H1 (cell line): ENCODE measurements at places on chromosomes 16 and 17.

DNA sequence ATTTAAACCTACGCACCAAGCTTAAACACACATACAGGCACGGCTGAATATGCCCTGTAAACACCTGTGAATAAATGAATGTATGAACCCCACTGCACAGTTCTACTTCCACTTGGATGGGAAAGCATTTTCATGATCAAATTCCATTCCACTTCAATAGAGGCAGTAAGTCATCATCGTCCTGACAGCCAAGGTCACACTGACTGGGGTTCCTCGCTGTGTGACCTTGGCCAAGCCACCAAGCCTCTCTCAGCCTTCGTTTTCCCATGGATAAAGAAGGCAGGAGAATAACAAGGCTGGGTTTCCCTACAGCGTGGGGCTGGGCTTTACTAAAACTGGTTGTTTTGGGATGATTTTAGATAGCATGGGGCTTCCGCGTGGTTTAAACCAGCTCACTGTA is 82.8 kb downstream of the TBC1D16 start:
- DNase-seq = no peak
- no peak overlapping the region for H3K27ac ChIP-seq
- H3K36me3 ChIP-seq = peaks cover 3% of the 10 kb centered on the region; the same call in 1 of the 2 replicates
- H3K27me3 ChIP-seq = no peaks in the 10 kb centered on the region
- H3K4me3 ChIP-seq = no peak overlapping the region

DNA sequence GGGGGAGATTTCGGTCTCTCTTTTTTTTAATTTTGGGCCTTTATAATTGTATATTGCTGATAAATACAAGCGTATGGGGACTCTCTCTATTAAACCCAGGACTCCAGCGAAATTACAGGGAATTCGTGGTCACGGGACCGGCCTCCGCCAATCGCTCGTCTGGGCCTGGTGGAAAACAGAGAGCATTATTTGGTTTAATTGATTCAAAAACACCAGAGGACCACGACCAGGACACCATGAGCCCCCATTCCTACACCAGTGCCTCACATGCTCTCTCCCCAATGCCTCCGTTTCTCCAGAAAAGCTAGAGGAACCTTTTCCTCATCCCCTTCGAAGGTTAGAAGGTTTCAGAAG is at the start of gene HOXB2:
HOXB2 (minus strand) TSS at position 88 of the 354 bp plus-strand sequence. CDS start 198 bp downstream, outside the sequence.
- no peak within 1 kb of the TSS for H3K4me3 ChIP-seq
- DNase-seq = no peak
- H3K36me3 ChIP-seq = no peaks in the 10 kb centered on the region
- peaks cover 94% of the 10 kb centered on the region for H3K27me3 ChIP-seq
- peaks cover 27% of the 10 kb centered on the region for H3K4me1 ChIP-seq
- no peak within 1 kb of the TSS for H3K27ac ChIP-seq

- H3K27me3 ChIP-seq = no peaks in the 10 kb centered on the region
- H3K36me3 ChIP-seq = no peaks in the 10 kb centered on the region
- DNase-seq = no peak
- no peak overlapping the region for H3K4me3 ChIP-seq
Measured at GRCh38 chr16:15461376-15461775, 27.0 kb downstream of the BMERB1 start.

GRCh38 chr17:58913971-58914769 is 158.5 kb downstream of the PPM1E start:
- no peak for DNase-seq
- H3K27me3 ChIP-seq = no peaks in the 10 kb centered on the region
- no peaks in the 10 kb centered on the region for H3K4me1 ChIP-seq
- H3K36me3 ChIP-seq = no peaks in the 10 kb centered on the region
- no peak overlapping the region for H3K27ac ChIP-seq
- no peak overlapping the region for H3K4me3 ChIP-seq

DNA sequence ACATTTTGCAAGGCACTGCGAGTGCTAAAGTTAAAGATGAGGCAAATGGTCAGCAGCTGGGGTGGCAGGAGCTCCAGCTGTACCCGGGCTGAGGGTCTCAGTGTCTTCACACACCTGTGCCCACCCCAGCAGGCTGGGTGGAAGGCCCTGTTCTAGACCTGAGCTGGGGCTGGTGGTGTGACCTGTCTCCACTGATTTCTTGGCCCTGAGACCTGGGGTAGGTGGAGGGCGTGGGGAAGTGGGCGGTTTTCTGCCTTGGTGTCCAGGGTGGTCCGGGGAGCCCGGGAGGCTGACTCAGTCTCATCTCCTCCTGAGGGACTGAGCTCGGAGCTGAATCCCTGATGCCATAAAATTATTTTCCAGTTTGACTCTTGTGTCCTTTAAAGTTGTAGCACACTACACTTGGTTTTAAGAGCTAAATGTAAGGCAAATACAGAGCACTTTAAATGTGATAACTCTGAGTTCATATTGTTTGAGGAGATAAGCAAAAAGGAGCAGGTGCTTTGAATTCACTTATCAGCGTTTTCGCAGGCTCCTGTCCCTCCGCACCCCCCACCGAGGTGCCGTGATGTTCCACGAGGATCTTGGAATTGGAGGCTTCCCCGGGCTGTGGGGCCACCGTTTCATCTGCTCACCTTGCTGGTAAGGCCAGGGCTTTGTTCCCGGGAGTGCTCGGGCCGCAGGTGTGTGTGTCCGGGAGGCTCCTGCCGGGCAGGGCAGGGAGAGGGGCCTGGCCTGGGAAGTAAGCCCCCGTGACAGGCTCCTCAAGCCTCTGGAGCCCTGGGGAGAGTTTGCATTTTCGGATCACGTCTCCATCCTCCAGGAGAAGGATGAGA is 117.0 kb downstream of the AATF start:
- no peak overlapping the region; the same call in 1 of the 2 replicates for H3K27ac ChIP-seq
- H3K4me3 ChIP-seq = no peak overlapping the region
- peaks cover 33% of the 10 kb centered on the region for H3K4me1 ChIP-seq

DNA sequence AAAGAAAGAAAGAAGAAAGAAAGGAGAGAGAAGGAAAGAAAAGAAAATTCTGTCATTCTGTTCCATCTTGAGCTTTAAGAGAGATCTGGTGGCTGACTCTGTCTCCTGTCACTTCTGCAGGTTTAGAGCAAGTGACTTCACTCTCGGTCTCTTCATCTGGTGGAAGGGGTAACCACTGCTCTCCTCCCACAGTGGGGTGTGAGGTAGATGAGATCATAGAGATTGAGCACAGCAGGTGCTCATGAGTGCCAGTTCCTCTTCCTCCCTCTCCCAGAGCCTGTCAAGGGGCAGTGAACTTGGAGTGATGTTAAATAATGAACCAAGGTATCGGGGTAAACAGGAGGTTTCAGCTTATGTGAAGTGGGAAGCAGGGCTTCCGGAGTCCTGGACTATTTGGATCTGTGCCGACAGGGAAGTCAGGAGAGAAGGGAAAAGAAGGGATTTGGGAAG is 47.7 kb downstream of the BEAN1 start:
- H3K27me3 ChIP-seq = no peaks in the 10 kb centered on the region
- no peaks in the 10 kb centered on the region for H3K36me3 ChIP-seq
- no peak overlapping the region for H3K27ac ChIP-seq
- H3K4me3 ChIP-seq = no peak overlapping the region
- no peaks in the 10 kb centered on the region; the same call in 1 of the 2 replicates for H3K4me1 ChIP-seq
- DNase-seq = no peak

DNA sequence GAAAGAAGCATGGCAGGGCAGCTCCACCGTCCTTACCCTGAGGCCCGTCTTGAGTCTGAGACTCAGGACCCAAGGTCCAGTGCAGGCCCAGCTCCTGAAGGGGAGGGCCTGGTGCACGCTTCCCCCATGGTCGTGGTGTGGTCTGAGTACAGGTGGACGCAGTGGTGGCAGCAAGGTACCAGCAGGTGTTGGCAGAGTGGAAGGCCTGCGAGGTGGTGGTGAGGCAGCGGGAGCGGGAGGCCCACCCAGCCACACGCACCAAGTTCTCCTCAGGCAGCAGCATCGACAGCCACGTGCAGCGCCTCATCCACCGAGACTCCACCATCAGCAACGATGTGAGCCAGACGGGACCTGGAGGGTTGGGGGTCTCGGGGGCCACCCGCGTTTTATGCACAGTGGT is 27.7 kb downstream of the MNT start:
- no peaks in the 10 kb centered on the region for H3K4me1 ChIP-seq
- no peak overlapping the region for H3K4me3 ChIP-seq
- H3K36me3 ChIP-seq = peaks cover 13% of the 10 kb centered on the region; the same call in 1 of the 2 replicates
- DNase-seq = no peak
- H3K27ac ChIP-seq = no peak overlapping the region; the same call in 1 of the 2 replicates

DNA sequence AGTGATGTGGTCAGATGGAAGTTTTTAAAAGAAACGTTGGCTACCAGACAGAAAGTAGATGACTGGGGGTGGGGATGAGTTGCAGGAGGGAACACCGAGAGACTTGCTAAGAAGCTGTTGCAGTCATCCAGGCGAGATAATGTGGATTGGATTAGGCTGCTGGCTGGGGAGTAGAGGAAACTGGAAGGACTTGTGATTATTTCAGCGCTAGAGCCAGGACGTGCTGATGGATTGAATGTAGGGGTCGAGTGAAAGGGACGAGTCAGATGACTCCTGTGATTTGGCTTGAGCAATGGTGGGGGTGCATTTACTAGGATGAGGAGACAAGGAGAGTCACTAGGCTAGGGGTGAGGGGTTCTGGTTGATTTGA is 88.5 kb downstream of the CLEC16A start:
- no peaks in the 10 kb centered on the region for H3K36me3 ChIP-seq
- no peak overlapping the region for H3K4me3 ChIP-seq
- H3K27ac ChIP-seq = no peak overlapping the region

DNA sequence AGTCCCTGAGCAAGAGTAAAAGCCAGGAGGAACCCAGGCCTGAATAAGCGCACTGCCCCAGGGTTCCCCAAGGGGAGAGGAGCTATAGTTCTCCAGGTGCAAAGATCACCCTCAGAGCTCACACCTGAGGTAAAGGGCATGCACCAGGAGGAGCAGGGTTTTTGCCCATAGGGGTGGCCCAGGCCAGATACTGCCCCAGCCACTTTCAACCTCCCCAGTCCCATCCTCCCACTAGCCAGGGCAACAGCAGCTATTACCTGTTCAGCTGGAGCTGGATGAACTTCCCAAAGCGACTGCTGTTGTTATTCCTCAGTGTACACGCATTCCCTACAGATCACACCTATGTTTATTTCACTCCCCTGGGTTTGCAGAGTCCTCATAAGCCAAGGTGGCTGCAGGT is 19.8 kb downstream of the MYO19 start:
- H3K4me3 ChIP-seq = no peak overlapping the region
- H3K4me1 ChIP-seq = no peaks in the 10 kb centered on the region
- H3K27ac ChIP-seq = no peak overlapping the region
- no peak for DNase-seq
- no peaks in the 10 kb centered on the region for H3K27me3 ChIP-seq

DNA sequence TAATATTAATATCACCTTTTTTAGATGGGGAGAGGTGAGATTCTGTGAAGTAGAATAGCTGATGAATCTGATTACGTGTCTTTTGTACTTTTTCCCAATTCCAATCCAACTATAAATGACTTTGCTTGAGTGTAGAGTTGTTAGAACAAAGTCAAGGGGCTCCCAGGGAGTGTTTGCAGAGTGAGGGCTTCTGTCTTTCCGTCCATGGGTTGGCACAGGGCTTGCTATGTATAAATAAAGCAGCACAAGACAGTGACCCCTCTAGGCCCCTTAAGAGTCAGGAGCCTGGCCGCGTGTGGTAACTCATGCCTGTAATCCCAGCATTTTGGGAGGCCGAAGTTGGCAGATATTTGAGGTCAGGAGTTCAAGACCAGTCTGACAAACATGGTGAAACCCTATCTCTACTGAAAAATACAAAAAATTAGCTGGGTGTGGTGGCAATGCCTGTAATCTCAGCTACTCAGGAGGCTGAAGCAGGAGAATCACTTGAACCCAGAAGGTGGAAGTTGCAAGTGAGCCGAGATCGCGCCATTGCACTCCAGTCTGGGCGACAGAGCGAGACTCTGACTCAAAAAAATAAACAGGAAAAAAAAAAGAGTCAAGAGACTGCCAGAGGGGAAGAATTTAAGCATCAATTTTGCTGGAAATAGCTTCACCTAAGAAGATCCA is 127.9 kb upstream of the HS3ST3A1 start:
- DNase-seq = no peak
- no peaks in the 10 kb centered on the region for H3K36me3 ChIP-seq
- no peak overlapping the region for H3K4me3 ChIP-seq
- no peaks in the 10 kb centered on the region for H3K27me3 ChIP-seq
- H3K4me1 ChIP-seq = no peaks in the 10 kb centered on the region

DNA sequence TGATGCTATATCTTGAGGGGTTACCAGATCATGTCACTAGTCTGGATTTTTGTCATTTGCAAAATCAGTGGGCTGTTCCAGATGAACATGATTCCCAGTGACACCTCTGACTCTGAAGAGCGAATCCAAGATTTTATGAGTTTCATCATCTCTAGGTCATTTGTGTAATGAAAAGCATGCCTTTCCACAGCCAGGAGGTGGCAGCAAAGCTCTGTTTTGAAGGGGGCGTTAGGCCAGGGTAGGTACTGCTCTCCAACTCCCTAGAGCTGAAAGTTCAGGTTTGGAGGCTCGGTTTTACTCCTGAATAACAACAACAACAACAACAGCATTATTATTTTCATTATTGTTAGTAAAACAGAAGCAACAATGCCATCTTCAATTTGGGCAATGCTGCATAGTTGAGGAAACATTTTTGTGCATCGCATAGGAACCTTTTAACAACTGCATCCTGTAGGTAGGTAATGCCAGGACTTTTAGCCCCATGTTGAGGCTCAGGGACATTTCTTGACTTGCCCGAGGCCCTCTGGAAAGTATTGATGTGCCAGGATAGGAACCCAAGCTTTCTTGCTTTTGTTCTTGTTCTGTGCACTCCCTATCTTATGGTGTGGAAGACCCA is 77.0 kb downstream of the MYH13 start:
- H3K27ac ChIP-seq = no peak overlapping the region
- H3K36me3 ChIP-seq = no peaks in the 10 kb centered on the region
- H3K4me1 ChIP-seq = peaks cover 2% of the 10 kb centered on the region; the same call in 1 of the 2 replicates
- peak; percentile 81 for DNase-seq
- H3K4me3 ChIP-seq = no peak overlapping the region

DNA sequence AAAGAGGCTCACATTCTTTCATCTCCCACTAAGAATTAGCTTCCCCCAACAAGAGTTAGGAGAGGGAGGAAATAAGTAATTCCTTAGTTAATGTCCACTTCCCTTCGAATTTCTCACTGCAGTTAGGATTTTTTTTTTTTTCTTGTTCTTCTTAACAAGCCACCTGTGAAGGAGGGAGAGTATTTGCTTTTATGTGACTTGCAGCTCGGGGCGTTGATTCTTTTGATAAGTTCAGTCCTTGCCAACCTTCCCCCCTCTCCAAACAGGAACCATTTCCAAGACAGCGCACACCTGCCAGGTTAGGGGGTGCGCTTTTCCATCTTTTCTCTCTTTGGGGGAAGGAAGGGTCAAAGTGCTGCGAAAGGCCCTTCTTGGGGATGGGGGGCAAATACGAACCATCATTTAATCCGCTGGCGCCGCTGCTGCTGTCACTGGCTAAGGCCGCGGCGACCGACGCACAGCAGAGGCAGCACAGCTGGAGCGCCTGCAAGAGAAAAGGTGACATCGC is 758 bp downstream of the ADAMTS18 start:
- peaks cover 48% of the 10 kb centered on the region for H3K27me3 ChIP-seq
- H3K27ac ChIP-seq = no peak overlapping the region
- peak overlapping the region; percentile 52 for H3K4me3 ChIP-seq
- DNase-seq = no peak
